Stimulated activated CD4-positive, alpha-beta T cell treated with anti-CD3 and anti-CD28 coated beads, TNF-alpha, amount 100 ng/mL, for 24 hours (primary cell): ENCODE measurements at places on chromosomes 2 and 18.

GRCh38 chr2:18820966-18821365 is 231.6 kb upstream of the NT5C1B start:
- DNase-seq: no peak

DNA sequence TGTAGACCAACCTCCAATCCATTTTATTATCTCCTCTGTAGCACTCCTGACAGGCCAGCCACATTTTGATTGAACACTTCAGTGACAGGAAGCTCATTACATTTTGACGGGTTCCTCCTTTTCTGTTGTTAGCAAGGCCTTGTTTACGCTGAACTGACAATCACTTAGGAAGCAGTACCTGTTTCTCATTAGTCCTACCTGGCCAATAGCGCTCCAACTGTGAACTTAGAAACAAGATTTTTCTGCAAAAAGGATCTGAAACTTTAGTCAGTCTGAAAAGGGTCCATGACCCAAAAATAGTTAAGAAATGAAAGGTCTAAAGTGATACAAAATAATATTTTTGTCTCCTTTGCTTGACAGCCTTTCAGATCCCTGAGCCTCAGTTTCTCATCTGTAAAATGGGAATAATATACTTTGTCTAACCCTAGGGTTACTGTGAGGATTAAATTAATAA is 119.6 kb upstream of the MSTN start:
- DNase-seq: no peak

- DNase-seq: no peak
Measured at GRCh38 chr2:160096409-160096808, 34.0 kb upstream of the PLA2R1 start.

DNA sequence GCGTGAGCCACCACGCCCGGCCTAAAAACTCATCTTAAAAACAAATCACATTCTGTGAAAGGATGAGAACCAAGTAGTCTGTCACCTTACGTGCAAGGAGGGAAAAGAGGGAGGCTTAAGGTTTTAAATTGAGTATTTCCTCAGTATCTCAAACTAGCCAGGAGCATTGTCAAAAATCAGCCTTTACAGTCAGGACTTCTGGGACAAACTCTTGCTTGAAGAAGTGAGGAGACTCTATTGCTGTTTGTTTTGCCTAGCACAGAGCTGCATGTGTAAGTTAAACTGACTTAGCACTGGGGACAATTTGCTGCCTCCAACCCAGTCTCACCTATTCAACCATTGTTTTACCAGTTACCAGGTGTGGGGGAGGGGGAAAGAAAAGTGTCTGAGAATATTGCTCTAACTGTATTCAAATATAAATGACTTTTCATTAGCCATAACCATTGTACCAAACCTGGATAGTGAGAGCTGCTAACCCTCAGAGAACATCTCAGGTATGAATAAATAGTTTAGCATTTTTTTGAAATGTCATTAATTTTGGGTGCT is 3.6 kb downstream of the INO80D start:
- DNase-seq: no peak

GRCh38 chr2:110674620-110675555 is 3.0 kb downstream of the BUB1 start:
- no peak for DNase-seq

- no peak for DNase-seq
Measured at GRCh38 chr2:224517963-224518362, 67.2 kb downstream of the CUL3 start.

GRCh38 chr2:207616185-207616584 is 9.0 kb downstream of the METTL21A start:
- DNase-seq: no peak

- DNase-seq: no peak
Measured at GRCh38 chr2:9331704-9332103, 91.6 kb downstream of the ITGB1BP1 start.

- no peak for DNase-seq
Measured at GRCh38 chr18:46331316-46331715, 227.1 kb downstream of the HAUS1 start.

- no peak for DNase-seq
Measured at GRCh38 chr2:30584116-30584515, 137.1 kb downstream of the LCLAT1 start.

DNA sequence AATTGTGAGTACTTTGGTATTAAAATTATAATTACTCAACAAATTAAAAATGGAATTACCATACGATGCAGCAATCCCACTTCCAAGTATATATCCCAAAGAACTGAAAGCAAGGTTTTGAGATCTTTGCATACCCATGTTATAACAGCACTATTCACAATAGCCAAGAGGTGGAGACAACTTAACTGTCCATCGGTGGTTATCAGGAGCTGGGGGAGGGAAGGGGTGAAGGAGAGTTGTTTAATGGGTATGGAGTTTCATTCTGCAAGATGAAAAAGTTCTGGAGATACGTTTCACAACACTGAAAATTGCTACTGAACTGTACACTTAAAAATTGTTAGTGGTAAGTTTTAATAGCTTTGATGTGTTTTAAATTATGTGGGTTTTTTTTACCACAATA is 25.7 kb downstream of the RAB10 start:
- no peak for DNase-seq

DNA sequence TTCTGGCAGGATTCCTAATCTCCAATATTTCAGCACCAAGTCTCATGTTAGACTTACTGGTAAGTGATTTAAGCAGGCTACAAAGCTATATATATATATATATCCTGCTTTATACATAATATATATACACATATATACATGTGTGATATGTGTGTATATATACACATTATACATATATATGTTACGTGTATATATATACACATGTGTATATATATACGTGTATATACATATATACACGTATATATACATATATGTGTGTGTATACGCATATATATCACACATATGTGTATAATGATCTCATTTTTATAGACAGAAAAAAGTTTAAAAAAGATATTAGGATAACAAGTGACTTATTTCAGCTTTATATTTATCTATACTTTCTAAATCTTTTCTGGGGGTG is 41.6 kb downstream of the MEMO1 start:
- DNase-seq: no peak
